ENCODE measurements at places on chromosomes 7 and 10. TPM values are rescaled to one million over a fixed set of nuclear protein-coding genes. Genes with fewer than 3 reads are reported as not detected.

GRCh38 chr10:12934777-12935176, 66.7 kb downstream of the CCDC3 start:
- no peak for DNase-seq

DNA sequence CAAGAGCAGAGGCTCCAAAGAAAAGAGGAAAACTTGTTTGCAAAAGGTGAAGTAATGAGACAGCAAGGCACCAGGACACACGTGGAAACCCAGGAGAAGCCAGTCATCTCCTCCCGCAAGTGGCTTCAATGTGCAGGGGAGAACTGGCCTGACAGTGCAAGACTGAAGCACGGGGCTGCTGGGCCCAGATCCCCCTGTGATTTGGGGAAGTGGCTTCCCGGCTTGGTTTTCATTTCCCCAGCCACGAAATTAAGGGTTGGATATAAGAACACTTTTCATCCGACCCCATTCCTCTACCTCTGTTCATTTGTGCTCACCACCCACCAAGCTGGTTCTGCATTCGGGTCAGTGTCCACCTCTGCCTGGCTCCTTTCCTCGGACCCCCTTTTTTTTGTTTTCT, 306.4 kb downstream of the FGFR2 start:
- DNase-seq, result no peak

- DNase-seq, result no peak
Measured at GRCh38 chr7:66837007-66837406, 84.0 kb upstream of the TMEM248 start.

GRCh38 chr10:123808286-123808685, 83.3 kb downstream of the CPXM2 start:
- DNase-seq, result no peak

GRCh38 chr7:106180721-106181120, 68.6 kb upstream of the SYPL1 start:
- DNase-seq, result no peak

The MYO1G gene
- 0.62 TPM for polyA plus RNA-seq

The OR13A1 gene
- 0.10 TPM for polyA plus RNA-seq

All from renal pelvis (tissue), 12 donors.